Neural progenitor cell (in vitro differentiated cells): ENCODE measurements at places on chromosomes 11 and 22. TPM values are rescaled to one million over a fixed set of nuclear protein-coding genes. Genes with fewer than 3 reads are reported as not detected.

DNA sequence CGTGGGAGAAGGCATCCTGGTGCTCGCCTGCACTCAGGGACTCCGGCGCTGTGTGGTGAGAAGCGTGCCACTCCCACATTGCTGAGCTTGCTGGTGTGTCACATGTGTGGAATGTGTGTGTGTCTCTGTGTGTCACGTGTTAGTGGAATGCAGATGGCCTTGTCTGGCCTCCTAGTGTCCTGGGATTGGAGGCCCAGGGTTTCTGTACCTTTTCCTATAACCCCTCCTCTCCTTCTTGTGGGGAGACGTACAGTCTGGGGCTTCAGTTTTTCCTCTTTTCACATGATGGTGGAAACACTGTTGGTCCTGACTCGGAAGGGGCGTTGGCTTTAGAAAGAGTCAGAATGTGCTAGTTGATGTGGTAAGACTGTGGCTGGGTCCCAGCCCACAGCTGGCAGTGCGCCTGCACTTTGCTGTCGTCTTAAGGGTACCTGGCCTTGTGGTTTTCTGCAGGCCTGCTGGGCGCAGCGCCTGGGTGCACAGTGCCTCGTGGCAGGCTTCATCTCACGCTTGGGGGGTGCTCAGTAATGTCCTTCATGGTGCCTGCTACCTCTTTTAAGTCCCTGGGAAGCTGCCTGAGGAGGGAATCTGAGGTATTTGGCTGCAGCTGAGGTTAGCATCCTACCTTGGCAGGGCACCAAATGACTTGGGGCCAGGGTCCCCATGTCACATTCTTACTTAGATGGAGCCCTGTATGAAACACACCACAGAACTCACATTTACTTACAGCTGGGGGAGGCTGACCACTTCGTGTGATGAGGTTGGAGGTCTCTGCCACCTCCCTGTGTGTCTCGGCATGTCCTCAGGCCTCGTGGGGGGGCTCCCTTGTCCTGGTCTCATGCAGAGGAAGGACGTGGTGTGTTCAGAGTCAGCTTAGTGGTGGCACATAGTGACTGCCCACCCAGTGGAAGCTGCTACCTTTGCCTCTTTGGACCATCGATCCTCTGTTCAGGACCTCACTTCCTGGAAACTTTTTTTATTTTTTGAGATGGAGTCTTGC is 61.9 kb downstream of the MED15 start:
- DNase-seq, result no peak

GRCh38 chr11:134412203-134413042 is at the start of gene B3GAT1:
Gene B3GAT1 (minus strand): TSS chr11:134412242. CDS start chr11:134387659, 24,583 bp downstream.
- peak; percentile 85 for DNase-seq

DNA sequence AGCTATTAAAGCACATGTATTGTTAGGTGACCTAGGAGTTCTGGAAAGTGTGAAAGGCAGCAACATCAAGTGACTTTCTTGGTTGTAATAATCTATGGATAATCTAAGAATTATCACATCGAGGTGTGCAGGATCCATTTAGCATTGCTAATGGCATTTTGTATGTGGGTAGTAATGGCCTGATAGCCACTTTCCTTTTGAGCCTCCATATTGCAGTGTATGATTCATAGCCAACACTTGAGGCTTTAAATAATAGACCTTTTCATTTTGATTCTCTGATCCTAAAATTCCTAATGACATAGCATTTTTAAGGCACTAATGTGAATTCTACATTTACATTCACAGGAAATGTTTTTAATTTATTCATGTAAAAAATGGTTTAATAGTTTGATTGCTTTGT is 759.4 kb downstream of the NELL1 start:
- DNase-seq, result no peak

DNA sequence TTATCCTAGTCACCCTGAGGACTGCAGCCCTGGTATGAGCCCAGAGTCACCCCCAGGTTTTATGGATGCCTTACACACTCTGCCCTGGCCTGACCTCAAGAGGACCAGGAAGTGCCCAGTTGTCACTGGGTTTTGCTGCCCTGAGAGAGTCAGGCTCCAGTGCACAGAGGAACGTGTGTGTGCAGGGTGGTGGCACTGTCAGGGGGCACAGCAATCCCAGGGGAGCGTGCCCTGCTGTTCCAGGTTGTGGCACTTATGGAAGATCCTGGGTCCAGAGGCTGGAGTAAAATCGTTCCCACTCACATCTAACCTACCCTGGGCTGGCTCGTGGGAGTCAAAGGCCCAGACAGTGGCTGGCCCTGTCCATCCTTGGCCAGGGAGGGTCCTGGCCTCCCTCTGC is 7.6 kb downstream of the APOBEC3A start:
- no peak for DNase-seq

- peak; percentile 77 for DNase-seq
Observed at GRCh38 chr11:126607776-126608541, 252.5 kb downstream of the ST3GAL4 start.

DNA sequence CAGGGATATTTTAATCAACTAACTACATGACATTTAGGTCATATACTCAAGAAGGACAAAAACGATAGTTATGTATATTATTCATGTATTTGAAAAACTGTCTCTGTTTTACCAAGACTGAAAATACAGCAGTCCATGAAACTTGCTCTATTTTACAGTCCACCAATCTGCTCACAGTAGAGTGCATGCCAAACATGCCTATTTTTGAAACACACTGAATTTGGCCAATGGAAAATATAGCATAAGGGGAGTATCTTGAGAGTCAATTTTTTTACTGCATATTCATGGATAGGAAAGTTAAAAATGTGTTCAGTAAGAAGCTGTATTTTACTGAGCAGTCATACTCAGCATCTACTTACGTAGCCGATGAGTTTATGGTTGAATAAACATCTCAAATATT is 621.2 kb upstream of the CHORDC1 start:
- DNase-seq, result no peak

- no peak for DNase-seq
Observed at GRCh38 chr11:64851831-64852351, 7.4 kb upstream of the CDC42BPG start.

DNA sequence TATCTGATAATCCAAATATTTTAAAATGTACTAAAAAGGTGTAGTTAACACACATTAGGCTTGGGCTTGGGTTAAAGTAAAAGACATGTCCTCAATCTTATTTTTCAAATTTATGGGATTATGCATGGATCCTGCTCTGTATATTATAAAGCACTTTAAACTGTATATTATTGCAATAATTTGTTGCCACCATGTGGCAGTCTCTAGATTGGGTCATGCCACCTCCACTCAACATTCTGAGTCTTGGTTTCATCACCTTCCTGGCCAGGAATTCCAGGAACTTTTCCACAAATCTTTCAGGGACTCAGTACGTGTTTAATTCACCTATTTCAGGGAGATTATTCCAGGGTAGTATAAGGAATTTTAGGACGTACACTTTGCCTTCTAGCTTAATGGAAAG is 695.5 kb downstream of the FAM181B start:
- DNase-seq, result no peak

Gene TAGLN
- 24.5 and 34.0 TPM in 2 replicates for total RNA-seq

DNA sequence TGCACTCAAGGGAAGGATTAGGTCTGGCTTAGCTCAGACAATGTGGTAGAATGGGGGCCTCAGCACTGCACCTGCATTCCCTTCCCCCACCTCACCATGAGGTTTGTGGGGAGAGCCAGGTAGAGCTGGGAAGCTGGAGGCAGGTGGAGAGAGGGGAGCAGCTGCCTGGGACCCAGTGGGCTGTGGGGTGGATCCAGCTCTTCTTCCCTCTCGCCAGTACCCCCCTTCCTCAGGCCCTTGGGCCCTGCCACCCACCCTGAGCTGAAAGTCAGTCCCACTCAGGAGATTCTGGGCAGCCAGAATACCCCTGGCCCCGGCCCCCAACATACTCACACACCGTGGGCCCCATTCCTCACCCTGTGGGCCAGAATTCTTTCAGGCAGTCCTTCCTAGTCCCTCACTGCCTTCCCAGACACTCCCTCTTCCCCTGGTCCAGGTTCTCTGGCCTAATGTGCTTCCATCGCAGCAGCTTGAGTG is 3.1 kb upstream of the POLD4 start:
- no peak for DNase-seq

Gene CRYBB3
- 0.19 TPM in 1 of 2 replicates, not detected in the other for total RNA-seq

Gene PLEKHB1
- total RNA-seq, result 8.8 and 31.1 TPM in 2 replicates

GRCh38 chr11:78635814-78636506 is 61.3 kb upstream of the NARS2 start:
- DNase-seq, result no peak

DNA sequence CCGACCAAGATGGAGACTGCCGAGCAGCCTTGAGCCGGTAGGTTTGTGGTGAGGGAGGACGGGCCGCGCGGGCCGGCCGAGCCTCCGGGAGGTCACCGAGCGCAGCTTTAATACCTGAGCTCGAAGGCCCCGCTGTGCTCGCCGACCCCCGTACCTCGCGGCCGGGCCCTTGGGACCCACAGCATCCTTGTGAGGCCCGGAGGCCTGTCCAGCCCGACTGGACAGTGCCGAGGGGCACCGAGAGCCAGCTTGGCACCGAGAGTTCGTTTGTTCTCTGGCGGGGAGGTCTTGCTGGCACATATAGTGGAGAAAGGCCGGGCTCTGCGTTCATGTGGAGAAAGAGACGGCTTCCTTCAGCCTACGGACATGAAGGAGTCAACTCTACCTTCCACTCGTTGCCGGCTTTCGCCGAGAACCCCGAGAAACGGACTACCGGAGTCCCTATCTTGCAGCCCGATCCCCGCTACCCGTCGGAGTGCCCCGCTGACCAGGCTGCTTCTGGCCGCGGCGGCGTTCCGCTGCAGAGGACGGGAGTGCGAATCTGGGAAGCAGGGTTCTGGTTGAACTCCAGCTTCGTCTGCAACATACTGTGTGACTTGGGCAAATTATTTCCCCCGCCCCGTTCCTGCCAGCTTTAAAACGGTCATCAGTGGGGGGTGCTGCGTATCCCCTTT is 349 bp downstream of the TSSC4 start:
- peak; percentile 29 for DNase-seq

GRCh38 chr22:40310768-40311120 is 35.6 kb upstream of the ADSL start:
- no peak for DNase-seq

Gene TKFC
- total RNA-seq, result 27.3 and 79.3 TPM in 2 replicates

DNA sequence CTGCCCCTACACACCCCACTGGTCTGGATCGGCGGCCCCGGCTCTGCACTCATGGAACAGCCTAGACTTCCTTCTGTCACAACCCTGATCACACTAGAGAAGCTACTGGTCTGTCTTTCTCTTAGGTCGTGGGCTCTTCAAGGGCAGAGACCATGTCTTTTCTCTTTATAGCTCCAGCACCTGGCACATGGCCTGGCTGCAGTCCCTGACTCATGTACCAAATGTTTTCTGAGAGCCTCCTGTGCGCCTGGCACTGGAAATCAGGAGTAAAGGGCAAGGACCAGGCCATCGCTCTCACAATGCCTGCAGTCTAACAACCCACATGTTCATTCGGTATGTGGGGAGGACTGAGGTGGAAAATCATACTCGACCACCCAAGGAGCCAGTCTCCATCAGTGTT is 7.5 kb downstream of the ASCC2 start:
- DNase-seq, result no peak

Gene CCDC73
- not detected in 2 replicates for total RNA-seq

- no peak for DNase-seq
Observed at GRCh38 chr11:119374632-119375336, 6.7 kb downstream of the USP2 start.

DNA sequence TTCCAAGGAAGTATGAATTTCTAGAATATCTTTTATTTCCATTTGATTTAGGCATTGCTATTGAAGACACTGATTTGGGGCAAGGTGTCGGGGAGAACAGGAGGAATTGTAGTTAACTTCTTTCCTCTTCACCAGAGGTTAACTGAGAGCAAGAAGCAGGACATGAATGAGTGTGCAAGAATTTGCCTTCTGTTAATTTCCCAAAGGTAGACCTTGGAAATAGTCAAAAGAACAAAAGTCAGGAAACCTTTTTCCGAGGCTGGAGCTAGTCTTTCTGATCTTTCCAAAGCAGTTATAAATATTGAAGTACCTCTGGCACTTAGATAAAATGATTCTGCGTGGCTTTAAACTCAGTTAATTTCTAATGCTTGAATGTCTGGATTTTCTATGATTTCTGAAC is 66.9 kb downstream of the MTMR3 start:
- DNase-seq, result no peak

Gene PDGFB
- 0.15 and 0.65 TPM in 2 replicates for total RNA-seq

Gene PAAF1
- total RNA-seq, result 28.2 and 38.6 TPM in 2 replicates

DNA sequence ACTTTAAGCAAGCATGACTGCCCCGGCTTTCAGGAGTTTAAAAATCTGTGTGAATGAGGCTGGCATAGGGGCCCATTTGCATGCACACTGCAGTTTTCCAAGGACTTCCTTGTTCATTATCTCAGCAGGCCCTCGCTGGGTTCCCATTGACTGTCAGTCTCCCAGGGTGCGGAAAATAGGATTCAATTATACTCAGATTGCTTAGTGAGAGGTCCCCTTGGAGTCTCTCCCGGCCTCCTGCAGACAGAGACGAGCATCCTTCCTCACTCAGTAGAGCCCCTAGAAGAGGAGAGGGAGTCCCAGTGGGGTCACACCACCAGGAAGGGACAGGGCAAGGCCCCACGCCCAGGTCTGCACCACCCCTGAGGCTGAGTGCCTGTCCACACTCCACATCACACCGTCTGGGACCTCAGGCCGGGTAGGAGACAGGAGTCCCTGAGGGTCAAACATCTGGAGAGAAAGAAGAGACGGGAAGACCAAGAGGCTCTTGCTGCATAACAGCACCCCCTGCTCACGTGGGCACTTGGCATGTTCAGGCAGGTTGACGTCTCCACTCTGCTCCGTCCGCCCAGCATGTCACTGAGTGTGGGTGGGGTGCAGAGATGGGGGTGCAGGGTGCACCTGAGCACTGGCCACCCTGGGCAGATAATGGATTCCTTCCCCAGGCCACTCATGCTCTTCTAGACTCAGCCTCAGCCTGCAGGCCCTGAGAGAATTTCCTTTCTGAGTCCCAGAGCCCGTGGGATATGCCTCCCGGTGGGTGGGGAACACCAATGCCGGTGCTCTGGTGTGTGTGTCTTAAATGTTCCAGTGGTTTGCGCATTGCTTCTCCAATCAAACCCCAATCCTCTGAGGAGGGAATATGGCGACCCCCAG is 58.8 kb downstream of the MCM5 start:
- DNase-seq, result peak; percentile 42

- DNase-seq, result no peak
Observed at GRCh38 chr11:6062691-6063358, 32.3 kb upstream of the OR56A1 start.

Gene PTPRJ
- 17.3 and 28.0 TPM in 2 replicates for total RNA-seq

DNA sequence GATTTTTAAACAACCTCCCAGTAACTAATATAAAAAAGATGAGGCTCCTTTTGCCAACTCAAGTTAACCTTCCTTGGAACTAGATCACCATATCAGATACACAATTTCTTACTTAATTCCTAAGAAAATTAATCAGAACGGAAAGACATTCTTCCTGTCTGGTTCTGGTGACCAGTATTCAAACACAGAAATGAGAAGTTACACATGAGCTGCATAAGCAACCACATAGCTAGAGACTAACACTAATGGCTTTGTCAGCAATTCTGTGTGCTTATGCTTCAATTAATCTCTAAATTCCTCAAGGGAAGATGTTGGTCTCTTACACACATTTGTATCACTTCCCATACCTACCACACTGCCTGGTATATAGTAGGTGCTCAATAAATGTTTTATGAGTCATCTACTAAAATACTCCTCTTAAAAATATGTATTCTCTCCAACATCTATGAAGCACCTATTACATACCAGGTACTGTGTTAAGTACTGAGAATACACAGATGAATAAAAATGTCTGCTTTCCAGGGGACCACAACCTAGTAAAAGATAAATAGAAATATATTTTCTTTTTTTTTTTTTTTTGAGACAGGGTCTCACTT is 54.5 kb downstream of the GAB2 start:
- no peak for DNase-seq

- DNase-seq, result no peak
Observed at GRCh38 chr11:3115321-3115720, 49.8 kb downstream of the OSBPL5 start.

Gene FOSL1
- total RNA-seq, result not detected in 2 replicates

GRCh38 chr11:75262961-75263852 is 22.6 kb downstream of the TPBGL start:
- DNase-seq, result peak; percentile 1
